ENCODE measurements at places on chromosomes 2 and 18.
A peak's percentile ranks its signal among the peaks of the same experiment; 100 is the strongest.

DNA sequence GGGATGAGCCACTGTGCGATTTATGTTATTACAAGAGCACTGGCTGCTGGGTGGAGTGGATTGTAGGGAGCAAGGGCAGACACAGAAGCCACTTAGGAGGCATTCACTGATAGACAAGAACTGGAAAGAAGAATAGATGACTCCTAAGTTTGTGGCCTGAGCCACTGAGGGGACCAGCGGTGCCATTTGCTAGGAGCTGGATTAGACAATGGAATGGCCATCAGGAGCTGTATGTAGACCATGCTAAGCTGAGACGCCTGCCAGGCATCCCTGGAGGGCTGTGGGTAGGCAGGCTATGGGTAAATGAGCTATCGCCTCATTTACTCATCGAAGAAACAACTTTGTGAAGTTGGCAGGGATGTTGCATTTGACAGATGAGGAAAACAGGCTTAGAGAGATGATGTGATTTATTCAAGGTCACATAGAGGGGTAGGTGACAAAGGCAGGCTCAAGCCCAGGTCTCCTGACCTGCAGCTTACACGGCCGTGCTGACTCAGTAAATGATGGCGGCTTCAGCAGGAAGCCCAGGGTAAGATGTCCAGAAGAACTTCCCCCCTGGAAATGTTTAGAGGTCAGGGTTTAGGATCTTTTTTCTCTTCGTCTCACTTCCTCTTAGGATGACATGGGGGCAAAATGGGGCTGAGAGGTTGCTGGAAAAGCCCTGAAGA, 2.8 kb downstream of the MFSD2B start:
- DNase-seq, result no peak

GRCh38 chr2:129910446-129911362, 68.8 kb upstream of the RAB6C start:
- no peak for DNase-seq

DNA sequence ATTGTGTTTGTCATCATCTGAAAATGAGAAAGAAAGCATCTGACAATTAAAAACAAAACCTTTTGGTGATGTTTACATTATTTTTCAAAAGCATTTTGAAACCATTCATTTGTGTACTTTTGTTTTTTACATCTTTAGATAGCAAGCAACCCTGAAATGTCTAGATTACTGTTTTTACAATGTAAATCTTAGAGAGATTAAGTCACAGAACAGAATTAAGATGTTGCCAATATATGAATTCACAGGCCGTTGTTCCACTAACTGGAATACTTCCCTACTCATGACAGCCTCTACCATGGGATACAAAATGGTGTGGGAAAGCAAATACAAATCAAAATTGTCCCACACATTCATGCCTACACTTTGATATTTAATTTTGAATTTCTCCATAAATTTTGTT, 480.0 kb upstream of the ZEB2 start:
- no peak for DNase-seq

DNA sequence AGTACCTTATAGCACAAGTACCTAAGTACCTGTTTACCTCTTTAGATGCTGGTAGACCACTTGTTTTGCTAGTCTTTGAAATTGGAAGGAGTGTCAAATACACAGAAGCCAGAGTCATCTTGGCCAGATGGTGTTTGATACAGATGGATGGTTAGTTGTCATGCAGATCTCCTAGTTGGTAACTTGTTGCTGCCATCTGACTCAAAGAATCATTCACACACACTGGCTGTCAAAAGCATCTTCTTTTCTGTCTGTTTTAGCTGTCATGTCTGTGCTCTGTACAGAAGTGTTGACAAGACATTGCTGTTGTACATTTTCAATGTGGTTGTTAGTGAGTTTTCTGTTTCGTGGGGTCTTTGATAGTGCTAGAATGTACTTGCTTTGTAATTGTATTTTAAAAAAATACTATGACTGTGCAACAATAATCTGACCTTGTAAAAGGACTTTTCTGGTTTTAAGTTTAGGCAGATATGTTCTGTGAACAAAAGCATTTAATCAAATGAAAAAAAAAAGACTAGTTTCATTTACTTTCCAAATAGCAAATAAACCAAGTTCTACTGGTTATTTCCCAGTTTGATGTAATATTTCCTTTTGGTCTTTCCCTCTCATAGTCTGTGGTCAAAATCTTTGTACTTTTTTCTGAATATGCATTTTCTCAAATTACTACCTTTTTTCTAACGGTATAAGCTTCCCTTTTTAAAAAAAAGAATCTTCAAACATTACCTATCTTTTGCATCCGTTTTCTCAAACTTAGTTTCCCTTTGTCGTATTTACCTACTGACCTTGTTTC, 39.9 kb downstream of the TANK start:
- no peak for DNase-seq

- no peak for DNase-seq
These were observed 219.8 kb downstream of the ZRANB3 start for GRCh38 chr2:135311268-135311667.

GRCh38 chr2:106274668-106275067, 80.6 kb upstream of the UXS1 start:
- no peak for DNase-seq

DNA sequence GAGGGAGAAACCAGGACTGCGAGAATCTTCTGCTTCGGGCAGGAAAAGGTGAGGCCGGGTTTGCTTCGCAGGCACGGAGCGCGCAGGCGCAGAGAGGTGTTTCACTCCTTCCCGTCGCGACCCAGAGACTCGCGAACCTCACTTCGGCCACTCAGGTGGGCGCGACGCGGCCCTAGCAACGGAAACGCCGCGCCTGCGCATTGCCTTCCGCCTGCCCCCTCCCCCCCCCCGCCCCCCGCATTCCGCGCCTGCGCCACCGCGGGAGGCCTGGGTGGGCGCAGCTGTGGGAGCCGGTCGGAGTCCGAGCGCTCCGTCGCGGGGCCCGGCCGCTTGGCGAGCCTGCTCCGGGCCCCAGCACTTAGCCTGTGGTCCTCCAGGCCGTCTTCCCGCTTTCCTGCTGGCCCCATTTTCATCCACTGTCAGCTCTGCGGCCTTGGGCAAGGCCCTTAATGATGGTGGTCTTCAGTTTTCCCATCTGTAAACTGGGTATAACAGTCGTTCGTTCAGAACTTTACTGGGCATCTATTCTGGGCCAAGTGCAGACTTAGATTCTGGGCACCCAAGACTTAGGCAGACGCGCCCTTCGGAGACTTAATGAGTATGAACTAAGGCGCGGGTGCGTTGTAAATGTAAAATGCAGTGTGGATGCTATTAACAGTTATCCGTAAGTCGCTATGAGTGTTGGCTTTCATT, 62.1 kb upstream of the ACKR3 start:
- DNase-seq, result no peak

DNA sequence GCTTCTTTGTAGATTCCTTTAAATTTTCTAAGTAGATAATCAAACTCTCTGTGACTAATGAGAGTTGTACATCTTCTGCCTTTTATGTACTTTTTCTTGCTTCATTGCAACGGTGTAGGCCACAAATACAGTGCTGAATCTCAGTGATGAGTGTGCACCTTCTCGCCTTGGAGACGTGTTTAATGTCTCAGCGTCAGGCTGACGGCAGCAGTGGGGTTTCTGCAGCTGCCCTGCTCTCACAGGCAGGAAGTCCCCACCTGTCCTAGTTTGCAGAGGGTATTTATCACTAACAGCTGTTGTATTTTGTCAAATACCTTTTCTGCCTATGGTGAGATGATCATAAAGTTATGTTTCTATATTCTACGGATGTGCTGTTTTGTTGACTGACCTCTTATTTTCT, 13.3 kb downstream of the AGXT start:
- DNase-seq, result no peak

- no peak for DNase-seq
These were observed 267.4 kb upstream of the RAB6C start for GRCh38 chr2:129711816-129712675.

DNA sequence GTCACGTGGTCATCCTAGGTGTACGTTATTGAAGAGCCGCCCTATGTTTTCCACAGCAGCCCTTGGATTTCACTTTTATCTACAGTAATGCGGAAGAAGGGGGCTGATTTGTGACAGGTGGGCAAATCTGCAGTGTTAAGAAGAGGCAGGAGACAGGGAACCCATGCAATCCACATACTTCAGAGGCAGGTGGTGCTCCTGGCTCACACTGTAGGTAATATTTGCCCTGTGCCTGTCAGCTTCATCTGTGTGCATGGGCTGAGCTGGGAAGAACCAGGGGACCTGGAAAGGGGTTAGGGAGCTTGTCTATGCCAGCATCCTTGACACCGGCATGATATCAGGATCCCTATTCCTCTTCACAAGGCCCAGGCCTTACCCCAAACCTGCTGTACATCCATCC, 183.9 kb downstream of the SH3RF3 start:
- DNase-seq, result no peak

- no peak for DNase-seq
These were observed 22.0 kb downstream of the FAM98A start for GRCh38 chr2:33577084-33577483.

GRCh38 chr2:24929230-24929629, 9.2 kb upstream of the ADCY3 start:
- no peak for DNase-seq

- peak; percentile 44 for DNase-seq
These were observed 783 bp downstream of the DPP4 start for GRCh38 chr2:162072976-162073887.

DNA sequence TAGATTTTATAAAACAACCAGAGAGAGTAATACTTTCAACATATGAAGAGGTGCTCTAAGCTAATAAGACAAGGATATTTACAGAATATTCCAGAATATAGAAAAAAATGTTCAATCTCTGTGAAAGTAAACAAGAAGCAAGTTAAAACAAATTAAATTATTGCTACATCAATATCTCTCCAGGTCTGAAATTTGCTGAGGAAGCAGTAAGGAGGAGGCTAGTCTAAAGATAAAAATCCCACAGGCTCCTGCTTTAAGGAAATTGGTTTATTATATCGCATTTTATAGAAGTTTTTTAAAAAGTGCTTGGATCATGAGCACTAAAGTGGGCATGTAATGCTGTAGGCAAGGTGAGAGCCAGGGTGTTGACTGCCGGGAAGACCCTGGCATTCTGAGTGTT, 39.7 kb upstream of the ASB18 start:
- DNase-seq, result no peak

DNA sequence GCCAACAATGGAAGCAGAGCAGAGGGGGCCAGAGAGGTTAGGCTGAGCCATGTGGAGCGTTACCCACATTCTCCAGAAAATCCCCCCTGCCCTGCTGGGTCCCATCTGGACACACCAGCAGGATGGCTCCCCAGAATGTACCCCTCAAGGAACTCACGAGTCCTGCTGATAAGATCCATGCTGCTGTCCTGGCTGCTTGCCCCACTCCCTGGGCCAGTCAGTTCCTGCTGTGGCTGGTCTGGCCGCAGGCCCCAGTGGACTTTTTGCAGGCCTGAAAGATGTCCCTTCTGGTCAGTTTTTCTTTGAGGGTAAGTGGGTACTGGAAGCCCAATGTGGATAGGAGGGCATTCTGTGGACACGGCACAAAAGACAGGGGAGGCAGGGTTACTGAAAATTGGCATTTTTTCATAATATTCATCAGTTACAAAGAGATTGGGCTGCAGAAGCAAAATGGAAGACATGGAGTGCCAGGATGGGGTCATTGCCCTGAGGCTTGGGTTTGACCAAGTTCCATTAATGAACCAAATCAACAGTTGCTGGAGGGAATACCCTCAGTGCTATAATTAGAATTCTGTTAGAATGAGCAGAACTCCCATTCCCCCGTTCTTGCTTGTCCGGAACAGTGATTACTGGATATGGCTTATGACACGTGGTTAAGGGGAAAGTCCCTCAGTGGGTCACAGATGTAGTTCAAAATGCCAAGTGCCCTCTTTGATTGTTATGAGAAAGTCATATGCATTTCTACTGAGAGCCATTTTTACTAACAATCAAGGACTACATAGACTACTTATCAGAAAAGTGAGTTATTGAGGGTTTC, 38.7 kb downstream of the SLC4A5 start:
- DNase-seq, result no peak

DNA sequence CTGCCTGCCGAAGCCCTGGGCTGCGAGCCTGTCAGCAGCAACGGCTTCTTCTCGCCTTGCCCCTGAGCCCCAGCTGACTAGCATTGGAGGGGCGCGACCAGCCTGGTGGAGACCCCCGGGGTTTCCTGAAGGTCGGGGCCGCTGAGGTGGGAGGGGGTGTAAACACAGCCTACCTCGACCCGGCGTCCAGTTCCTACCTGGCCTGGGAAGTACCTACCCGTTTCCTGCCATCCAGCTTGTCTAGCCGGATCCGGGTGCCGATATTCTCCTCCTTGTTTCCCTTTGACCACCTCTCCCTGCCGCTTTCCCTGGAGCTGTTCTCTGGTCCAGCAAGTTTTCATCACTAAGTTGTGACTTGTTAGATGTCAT, 511 bp downstream of the MOB4 start:
- peak; percentile 44 for DNase-seq

DNA sequence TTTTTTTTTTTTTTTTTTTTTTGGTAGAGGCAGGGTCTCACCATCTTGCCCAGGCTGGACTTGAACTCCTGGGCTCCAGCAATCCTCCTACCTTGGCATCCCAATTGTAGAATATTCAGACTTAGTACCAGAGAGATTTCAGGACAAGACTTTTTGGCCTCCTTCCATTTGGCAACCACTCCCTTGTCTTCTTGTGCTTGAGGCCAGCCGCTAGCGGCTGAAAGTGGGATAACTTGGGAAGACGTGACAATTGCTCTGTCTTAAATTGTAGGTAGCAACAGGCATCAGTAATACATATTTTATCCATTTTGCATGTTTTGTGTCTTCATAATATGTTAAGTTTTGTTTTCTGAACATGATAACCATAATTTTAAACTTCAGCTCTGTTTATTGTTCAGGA, 53.3 kb upstream of the TTN start:
- no peak for DNase-seq

DNA sequence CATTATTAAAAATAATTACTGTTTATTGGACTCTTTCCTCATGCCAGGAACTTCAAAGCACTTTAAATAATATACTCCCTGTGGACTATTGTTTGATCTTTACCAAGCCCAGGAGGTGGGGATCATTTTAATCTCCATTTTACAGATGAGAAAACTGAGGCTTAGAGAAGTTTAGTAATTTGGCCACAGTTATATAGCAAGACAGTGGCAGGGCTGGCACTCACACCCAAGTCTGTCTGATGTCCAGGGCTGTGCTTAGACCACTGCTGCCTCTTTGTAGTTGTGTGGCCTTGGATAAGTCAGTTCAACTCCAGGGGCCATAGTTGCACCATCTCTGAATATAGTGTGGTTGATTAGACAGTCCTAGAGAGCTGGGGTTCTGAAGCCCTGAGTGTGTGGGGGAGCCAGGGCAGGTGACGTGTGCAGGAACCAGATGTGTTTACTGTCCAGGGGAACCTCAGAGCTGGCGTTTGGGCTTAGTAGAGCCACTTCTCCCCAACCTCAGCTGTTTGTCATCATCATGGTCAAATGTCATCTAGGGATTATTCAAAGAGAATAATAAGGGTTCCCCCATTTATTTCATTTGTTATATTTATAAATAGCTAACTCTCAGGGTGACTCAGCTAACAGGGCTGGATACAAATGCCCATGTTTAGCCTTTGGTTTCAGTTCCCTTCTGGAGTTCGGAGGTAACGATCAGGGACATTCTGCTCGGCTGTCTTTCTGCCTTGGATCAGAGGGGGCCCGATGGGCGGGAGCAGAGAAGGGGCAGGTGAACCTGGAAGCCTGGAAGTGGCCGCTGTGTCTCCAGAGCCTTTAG, 68.0 kb downstream of the BOLA3 start:
- DNase-seq, result peak; percentile 8
